ENCODE measurements at places on chromosomes 3 and 15. TPM values are rescaled to one million over a fixed set of nuclear protein-coding genes. Genes with fewer than 3 reads are reported as not detected.

The MYO5C gene
- under 0.01 TPM for total RNA-seq

The TGM5 gene
- total RNA-seq, result not detected

The ADAMTS17 gene
- total RNA-seq, result 0.28 TPM

The ROBO1 gene
- total RNA-seq, result 53.9 TPM

The GNB4 gene
- total RNA-seq, result 131 TPM

The IMPG2 gene
- 0.18 TPM for total RNA-seq

The RNF13 gene
- total RNA-seq, result 39.2 TPM

The PAK6 gene
- not detected for total RNA-seq

The C3orf62 gene
- 0.83 TPM for total RNA-seq

DNA sequence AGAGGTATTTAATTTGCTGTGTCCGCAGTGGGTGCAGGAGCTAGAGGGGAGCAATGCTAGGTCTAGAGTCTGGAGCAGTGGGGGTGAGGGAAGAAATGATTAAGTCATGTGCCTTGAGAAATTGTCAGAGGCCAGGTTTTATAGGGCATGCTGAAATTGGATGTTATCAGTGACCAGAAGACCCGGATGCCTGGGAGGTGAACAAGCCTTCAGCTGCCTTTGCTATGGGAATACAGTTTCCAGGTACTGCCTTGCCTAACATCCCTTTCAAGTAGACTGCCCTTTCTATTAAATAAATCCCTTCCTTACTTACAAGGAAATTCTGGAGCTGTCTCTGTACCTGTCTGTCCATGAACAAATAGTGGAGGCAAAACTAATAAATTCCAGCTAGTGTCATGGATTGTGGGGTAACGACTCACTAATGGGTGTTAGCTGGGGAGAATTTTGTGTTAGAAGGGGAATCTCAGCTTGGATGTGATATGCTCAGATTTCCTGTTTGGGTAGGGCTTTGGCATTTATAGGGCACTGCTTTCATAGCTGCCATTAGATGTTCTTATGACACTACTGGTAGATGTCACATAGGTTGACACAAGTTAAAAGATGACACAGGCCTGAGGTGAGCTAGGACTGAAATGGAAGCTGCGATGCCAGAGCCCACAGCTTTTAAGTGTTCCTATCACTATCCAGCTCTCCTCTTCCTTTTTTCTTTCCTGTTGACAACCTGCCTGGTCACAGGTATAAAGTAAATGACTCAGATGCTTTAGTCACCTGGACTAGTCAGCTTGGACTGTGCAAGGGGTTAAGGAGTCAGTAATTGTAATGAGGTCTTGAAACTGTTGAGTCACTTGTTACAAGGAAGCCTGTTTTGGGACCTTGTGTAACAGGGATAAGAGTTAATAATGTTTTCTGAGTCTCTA, 21.3 kb downstream of the CHD2 start:
- no peak overlapping the region for H3K4me3 ChIP-seq
- H3K36me3 ChIP-seq, result peaks cover 35% of the 10 kb centered on the region
- peak; percentile 73 for DNase-seq
- no peaks in the 10 kb centered on the region for H3K27me3 ChIP-seq

DNA sequence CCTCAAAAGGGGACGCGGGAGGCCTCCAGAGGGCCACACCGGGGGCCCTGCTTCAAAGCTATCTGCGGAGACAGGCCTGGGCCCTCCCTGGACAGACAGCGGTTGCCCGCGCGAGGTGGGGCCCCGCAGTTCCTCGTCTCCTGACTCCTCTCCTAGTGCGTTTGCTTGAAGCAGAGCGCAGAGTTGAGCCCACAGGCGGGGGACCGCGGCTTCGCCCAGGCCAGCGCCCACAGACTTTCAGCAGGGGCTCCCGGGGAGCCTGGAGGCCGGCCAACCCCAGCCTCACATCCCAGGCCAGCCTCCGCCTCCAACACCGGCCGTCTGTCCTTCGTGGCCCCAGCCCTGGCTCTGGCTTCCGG, 540 bp upstream of the ADAMTS7 start:
- H3K36me3 ChIP-seq, result no peaks in the 10 kb centered on the region
- peaks cover 8% of the 10 kb centered on the region for H3K4me1 ChIP-seq
- no peaks in the 10 kb centered on the region for H3K27me3 ChIP-seq
- H3K27ac ChIP-seq, result peak overlapping the region; percentile 70

DNA sequence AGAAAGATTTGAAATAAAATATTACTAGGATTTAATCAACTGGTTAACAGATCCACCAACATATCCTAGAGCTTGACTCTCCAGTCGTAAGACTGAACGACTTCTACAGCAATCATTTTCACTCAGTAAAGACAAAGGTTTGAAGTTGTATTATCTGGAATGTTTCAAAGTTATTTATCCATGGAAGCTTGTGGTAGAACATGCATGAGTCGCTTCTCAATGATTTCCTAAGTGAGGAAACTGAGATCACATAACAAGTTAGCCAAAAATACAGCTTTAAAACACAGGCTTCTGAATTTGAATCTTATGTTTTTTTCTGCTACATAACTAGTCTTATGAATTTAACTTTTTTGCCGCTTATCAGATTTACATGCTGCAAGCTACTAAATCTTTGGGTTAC, 241.8 kb downstream of the FOXP1 start:
- 0 out of 2 replicates have a peak overlapping the region, but pooled peaks have one; percentile 45 for H3K27ac ChIP-seq
- H3K36me3 ChIP-seq, result no peaks in the 10 kb centered on the region
- no peaks in the 10 kb centered on the region for H3K27me3 ChIP-seq
- 0 out of 2 replicates have a peak, but pooled peaks cover 1% of the 10 kb centered on the region for H3K4me1 ChIP-seq
- no peak overlapping the region for H3K4me3 ChIP-seq
- peak; percentile 91 for DNase-seq

DNA sequence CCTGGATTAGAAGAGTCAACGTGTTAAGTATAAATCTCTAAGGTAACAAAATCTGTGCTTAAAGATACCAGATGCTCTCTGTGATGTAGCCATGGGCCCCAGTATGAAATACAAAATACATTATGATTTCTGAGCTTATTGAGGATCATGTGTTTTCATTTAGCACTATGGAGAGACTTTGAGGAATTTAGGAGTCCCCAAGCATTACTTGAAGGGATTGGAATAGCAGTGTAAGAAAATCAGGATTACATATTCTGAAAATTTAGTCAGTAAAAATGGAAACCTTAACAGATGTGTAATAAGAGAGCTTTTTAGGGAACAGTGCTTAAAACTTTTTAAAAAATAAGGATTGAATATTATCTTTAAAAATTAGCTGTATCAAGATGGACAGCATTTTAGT, 35.5 kb downstream of the ECT2 start:
- no peak overlapping the region for H3K27ac ChIP-seq
- H3K4me3 ChIP-seq, result no peak overlapping the region
- DNase-seq, result no peak
- H3K36me3 ChIP-seq, result peaks cover 3% of the 10 kb centered on the region

GRCh38 chr3:65963787-65964677, 74.7 kb downstream of the MAGI1 start:
- H3K4me1 ChIP-seq, result peaks cover 13% of the 10 kb centered on the region
- no peak overlapping the region for H3K4me3 ChIP-seq

DNA sequence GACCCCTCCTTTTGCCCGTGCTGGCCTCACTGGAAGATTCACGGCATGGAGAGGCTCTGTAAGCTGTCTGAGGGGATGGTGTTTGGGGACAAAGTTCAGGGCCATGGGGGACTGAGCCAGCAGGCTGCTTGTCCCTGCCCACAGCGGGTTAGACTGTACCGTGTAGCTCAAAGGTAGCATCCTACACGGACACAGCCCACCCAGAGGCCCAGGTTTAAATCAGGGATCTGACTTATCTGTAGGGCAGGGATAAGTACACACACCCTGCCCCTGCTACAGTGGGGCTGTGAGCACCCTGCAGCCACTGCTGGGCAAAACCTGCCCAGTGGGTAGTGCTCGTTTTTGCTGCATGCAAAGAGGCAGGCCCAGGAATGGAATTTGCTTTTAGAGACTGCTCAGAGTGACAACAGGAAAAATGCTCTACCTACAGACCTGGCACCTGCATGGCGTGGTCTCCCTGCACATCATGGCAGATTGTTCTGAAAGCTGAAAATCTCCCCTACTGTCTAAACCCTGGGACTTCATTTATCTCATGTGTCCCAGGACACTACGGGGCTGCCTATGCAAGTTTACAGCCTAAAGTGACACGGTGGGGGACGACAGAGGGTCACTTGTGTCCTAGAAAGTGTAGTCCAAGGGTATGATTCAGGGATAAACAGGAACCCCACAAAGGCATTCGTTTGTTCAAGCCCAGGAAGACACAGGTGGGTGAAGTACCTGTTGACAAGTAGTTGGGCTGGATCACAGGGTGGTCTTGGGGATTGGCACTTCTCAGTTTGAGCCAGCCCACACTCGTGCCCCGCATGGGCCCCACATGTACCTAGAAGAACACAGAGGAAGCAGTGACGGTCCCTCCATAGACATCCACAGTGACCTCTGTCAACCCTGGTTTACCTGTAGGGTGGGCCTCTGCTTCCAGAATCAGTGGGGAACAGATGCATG, 27.7 kb downstream of the CHDH start:
- no peaks in the 10 kb centered on the region for H3K4me1 ChIP-seq
- no peaks in the 10 kb centered on the region for H3K36me3 ChIP-seq
- no peak overlapping the region for H3K27ac ChIP-seq
- H3K27me3 ChIP-seq, result peaks cover 8% of the 10 kb centered on the region
- no peak overlapping the region for H3K4me3 ChIP-seq
- DNase-seq, result no peak

DNA sequence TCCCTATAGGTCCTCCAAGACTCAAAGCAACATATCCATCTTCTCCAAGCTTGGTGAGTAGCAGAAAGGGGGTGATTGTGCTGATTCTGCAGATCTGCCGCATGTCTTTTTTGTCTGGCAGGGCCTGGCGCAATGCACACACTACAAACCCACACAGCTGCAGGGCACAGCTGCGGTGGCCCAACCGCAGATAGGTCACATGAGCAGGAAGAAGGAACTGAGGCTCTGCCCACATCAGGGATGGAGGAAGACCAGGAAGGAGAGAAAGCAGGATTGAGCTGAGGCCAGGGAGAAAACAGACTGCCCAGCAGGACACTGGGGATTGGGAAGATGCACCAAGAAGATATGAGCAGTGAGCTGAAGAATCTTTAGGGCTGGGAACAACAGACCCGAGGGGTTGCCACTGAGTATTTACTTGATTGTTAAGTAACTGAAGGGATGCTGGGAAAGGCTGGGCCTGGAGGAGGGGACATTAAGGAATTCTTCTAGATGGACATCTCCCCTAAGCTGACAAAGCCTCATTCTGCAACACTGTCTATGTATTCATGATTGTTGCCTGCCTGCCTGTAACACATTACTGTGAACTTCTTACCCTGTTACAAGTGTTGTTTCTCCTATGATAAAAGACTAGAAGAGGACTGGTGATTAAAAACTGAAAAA, 126.7 kb downstream of the MYLK start:
- peaks cover 17% of the 10 kb centered on the region for H3K36me3 ChIP-seq
- H3K27ac ChIP-seq, result peak overlapping the region; percentile 73
- DNase-seq, result no peak

DNA sequence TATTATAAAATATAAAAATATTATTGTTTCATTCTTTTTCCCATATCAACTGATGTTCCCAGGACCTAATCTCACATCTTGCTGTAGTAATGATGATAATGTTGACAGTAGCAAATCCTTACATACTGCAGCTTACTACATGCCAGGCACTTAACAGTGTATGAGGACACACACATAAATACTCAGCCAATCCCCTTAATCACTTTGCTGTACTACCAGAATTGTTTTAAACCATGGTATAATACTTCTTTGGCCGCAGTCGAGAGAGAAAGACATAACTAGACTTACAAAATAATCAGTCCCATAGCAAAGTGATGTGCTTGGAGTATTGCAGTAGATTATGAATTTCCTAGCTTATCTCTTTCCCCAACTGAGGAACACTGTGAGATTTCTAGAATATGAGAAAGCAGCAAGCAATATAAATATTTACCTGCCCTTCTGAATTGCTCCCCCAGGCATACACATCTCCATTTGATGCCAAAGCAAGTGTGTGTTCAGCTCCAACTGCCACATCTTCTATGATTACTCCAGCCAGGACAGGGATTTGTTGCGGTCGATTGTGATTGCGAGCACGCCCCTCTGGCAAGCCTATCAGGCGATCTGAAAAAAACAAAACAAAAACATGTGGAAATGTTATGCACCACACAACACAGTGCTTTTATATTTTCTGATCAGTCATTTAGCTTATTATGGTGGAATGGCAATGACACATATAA, 33.0 kb downstream of the FBXL22 start:
- H3K27me3 ChIP-seq, result no peaks in the 10 kb centered on the region
- no peak overlapping the region for H3K4me3 ChIP-seq
- no peak overlapping the region for H3K27ac ChIP-seq
- peaks cover 24% of the 10 kb centered on the region for H3K36me3 ChIP-seq

DNA sequence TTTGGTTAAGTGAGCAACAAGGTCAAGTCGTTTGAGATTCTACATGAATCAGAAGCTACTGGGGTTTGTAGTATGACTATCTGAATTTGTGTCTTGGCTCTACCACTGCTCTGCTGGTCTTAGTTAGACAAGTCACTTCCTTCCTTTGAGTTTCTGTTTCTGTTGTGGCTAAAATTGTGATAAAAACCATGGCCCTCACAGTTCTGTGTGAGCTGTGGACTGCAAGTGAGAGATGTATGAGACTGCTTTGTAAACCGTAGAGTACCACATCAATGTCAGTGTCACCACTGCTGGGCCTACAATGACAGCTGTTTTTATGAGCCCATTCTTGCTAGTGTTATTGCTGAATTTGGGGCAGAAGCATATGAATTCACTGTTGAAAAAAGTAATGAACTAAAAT, 32.7 kb downstream of the RARB start:
- H3K4me3 ChIP-seq, result no peak overlapping the region
- peaks cover 2% of the 10 kb centered on the region for H3K4me1 ChIP-seq
- H3K36me3 ChIP-seq, result no peaks in the 10 kb centered on the region
- no peak overlapping the region for H3K27ac ChIP-seq

DNA sequence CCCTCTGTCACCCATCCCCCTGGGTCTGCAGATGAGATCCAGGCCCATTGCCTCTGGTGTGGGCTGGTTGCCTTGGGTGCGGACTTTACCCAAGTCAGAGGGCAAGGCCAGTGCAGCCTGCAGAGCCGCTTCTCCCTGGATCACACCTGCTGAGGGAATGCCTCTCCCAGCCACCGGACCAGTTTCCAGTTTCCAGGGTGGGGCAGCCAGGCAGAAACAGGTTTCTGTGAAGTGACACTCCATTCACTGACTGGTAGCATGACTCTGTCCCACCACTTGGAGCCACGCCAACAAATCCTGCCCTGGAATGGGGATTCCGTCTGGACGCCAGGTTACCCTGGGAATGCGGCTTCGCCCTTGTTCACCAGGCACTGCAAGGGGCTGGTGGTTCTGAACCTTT, 30.0 kb downstream of the PAQR5 start:
- no peaks in the 10 kb centered on the region for H3K27me3 ChIP-seq
- H3K27ac ChIP-seq, result no peak overlapping the region
- no peak for DNase-seq
- no peaks in the 10 kb centered on the region for H3K36me3 ChIP-seq
- H3K4me3 ChIP-seq, result no peak overlapping the region

- no peaks in the 10 kb centered on the region for H3K36me3 ChIP-seq
- no peak overlapping the region for H3K27ac ChIP-seq
- DNase-seq, result no peak
- H3K4me3 ChIP-seq, result no peak overlapping the region
- H3K27me3 ChIP-seq, result no peaks in the 10 kb centered on the region
Observed at GRCh38 chr3:175184392-175184791, 325.3 kb downstream of the NAALADL2 start.
